Naive thymus-derived CD8-positive, alpha-beta T cell (primary cell): ENCODE measurements at places on chromosomes 2 and 18. TPM values are rescaled to one million over a fixed set of nuclear protein-coding genes. Genes with fewer than 3 reads are reported as not detected.

DNA sequence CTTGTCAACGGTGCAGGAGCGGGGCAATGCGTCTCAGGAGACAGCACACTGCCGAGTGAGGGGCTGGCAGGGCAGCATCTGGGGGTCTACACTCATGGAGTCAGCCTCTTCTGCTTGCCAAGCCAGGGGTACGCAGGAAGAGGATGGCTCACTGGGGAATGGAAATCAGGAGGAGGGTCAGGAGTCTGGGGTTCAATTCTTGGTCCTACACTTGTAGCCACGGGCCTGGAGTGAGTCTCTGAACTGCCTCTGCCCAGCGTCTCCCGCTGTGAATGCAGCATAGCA, 70.0 kb downstream of the CAPN13 start:
- DNase-seq, result no peak

- no peak for DNase-seq
Observed at GRCh38 chr18:34330308-34330707, 105.6 kb upstream of the NOL4 start.

- no peak for DNase-seq
Observed at GRCh38 chr2:241949736-241950412, 80.3 kb downstream of the RTP5 start.

- no peak for DNase-seq
Observed at GRCh38 chr2:144780983-144781382, 261.1 kb upstream of the ZEB2 start.

Gene HIBCH
- total RNA-seq, result 19.6 TPM

Gene TLK1
- 150 TPM for total RNA-seq

- no peak for DNase-seq
Observed at GRCh38 chr2:64675860-64676259, 22.1 kb upstream of the SERTAD2 start.

Gene LYPD1
- not detected for total RNA-seq

Gene PDK1
- 72.6 TPM for total RNA-seq

DNA sequence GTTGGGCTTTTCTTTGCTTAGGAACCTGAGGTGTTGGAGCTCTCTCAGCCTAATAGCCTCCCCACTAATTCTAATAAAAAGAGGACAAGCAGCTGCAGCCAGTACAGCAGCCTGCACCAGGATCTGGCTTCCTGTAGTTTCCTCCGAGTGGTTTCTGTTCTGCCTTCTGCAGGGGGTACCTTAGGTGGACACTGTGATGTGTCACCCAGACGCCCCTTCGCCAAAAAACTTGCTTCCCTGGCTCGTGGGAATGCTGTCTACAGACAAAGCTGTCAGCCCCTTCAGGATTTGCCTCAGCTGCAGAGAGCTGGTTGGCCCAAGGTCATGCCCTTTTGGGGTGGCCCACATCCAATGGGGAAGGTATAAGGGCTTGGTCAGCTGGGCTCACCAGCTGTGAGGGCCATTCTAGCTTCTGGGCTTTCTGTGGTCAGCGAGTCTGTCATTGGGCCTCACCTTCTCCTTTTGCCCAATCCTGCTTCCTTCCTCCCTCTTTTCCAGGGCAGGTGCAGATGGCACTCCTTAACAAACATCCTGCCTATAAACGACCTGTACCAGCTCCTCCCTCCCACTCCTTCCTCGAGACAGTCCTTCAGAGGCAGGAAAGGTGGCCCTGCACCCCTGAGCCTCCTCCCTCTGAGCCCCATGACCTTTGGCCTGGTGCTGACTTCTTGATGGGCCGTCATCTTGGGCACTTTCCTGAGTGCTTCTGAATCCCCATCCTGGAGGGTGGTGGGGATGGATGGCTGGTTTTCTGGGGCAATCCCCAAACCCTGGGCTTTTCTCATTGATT, 44.0 kb upstream of the ROCK2 start:
- DNase-seq, result no peak

GRCh38 chr2:224444021-224444420, 42.1 kb upstream of the FAM124B start:
- DNase-seq, result no peak

Gene ABCG8
- not detected for total RNA-seq

Gene ABHD1
- total RNA-seq, result 2.7 TPM
